T follicular helper cell (primary cell): ENCODE measurements at places on chromosomes 12 and 14.

DNA sequence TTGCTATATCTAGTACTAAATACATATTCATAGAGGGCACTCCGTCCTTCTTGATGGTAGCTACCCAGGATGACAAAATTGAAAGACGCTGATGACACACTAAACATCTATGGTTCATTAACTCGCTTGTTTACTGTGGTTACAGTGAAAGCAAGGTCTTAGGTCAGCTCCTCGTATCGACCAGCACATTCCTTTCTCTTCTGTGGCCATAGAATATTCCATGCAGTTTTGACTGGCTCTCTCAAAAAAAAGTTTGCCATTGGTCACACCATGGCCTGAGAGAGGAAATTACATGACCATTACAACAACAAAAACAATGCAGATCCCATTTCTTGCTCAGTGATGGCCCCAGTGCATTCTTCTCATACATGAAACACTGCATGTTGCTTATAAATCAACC, 411.4 kb upstream of the SOX5 start:
- no peak for DNase-seq

DNA sequence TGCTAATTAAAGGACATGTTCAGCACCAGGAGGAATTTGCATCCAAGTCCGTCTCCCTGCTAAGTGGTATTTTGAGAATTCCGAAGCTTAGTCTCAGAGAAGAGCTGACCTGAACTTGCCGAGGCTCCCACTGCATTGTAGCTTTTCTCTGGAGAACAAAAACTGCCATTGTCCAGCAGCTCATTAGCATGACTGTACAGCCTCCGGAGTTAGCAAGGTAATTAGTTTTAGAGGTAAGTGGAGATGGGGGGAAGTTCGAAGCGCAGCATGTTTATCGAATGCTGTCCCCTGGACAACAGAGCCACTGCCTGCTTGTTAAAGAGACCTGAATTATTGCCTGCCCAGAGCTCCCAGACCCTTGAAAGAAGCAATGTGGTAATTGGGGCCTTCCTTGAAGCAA, 160.3 kb upstream of the PELI2 start:
- no peak for DNase-seq

GRCh38 chr12:122368361-122369073, 54.0 kb downstream of the CLIP1 start:
- no peak for DNase-seq

DNA sequence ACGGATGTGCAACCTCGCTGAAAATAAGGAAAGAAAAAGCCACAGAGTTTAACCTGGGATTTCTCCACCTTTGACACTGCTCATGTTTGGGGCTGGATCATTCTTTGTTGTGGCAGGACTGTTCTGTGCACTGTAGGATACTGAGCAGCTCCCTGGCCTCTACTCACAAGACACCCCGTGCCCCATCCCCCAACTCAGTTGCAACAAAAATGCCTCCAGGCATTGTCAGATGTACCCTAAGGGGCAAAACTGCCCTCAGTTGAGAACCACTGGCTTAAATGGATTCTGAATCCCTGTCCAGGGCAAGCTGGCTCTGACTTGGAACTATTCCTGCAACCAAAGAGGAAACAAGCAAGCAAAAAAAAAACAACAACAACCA, 2.1 kb downstream of the GLTP start:
- DNase-seq = no peak
